ENCODE measurements at places on chromosomes 11 and 22.

GRCh38 chr22:49925525-49926128 is 7.2 kb downstream of the CRELD2 start:
- no peak for DNase-seq

- DNase-seq = no peak
These were observed 4.7 kb upstream of the SHISA8 start for GRCh38 chr22:41919357-41920224.

GRCh38 chr11:18012906-18013781 is at the start of gene SERGEF:
Gene SERGEF (minus strand): TSS chr11:18013047. CDS start chr11:18013010, 37 bp downstream.
- DNase-seq = peak; percentile 32

DNA sequence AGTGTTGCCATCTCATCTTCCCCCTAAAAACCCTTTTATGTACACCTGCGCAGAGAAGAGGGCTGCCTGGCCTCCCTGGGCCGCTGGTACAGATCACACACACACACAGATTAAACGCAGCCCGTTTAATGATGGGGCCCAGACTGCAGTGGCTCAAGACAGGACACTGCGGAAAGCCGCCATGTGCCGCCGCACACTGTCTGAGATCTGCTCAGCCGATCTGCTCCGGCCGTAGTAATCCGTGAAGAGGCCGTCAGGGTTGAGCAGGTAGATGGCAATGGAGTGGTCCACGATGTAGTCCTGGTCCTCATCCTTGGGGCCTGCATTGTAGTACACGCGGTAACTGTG is 2.0 kb downstream of the SCO2 start:
- DNase-seq = no peak
